Activated effector memory CD4-positive, alpha-beta T cell treated with Interleukin-2 at 50 U/mL for 16 hours (primary cell): ENCODE measurements at places on chromosomes 3 and 15.

DNA sequence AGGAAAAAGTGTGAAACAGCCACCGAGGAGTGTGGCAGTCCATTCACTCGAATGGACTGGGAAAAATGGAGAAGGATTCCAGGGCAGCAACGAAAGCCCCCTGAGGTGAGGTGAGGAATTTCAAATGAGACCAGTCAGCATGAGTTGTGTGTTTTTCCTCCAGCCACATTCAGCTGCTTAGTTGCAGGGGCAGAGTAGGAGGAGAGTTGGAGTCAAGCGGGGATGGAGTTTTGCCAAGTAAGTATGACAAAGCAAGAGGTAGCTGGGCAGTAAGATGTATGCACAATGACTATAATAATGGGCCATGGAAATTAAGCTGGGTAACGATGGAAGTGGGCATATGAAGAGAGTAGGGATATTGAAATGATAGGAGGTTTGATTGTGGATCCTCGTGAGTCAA is 64.4 kb downstream of the CCDC54 start:
- no peak for DNase-seq

- DNase-seq, result no peak
Observed at GRCh38 chr3:152444029-152444641, 175.4 kb downstream of the MBNL1 start.

- no peak for DNase-seq
Observed at GRCh38 chr3:14775011-14775410, 43.8 kb upstream of the FGD5 start.

DNA sequence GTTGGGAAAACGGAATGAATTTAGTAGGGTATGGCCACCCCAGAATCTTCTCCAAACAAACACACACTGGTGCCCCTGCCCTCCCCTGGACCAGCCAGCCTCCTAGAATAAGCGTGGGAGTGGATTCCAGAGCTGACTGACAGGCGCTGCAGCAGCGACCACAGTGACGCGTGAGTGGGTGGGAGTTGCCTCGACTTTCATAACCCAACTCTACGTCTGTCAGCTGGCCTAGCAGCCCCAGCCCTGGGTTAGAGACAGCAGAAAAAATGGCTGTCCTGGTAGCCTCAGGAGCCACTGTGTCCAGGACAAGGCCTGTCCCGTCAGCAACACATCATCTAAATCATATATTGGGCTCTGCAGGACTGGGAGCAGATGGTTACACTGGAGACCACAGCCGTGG is 10.0 kb downstream of the PLA2G4B start:
- DNase-seq, result no peak

DNA sequence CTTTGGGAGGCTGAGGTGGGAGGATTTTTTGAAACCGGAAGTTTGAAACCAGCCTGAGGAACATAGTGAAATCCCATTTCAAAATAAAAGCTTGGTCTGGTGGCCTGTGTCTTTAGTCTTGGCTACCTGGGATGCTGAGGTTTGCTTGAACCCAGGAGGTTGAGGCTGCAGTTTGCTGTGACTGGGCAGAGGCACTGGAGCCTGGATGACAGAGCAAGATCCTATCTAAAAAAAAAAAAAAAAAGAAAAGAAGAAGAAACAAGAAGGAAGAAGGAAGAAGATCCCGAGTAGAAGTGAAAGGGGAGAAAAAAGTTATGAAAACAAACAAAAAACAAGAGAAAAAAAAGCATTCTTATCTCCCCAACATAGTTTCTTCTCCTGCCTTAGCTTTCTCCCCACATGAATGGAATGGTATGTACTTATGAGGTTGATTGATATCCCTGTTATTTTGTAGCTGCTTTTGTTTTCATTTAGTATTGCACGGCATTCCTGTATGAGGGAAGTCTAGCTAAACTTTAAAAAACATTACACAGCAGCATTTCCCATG is 42.4 kb downstream of the TMEM40 start:
- no peak for DNase-seq

DNA sequence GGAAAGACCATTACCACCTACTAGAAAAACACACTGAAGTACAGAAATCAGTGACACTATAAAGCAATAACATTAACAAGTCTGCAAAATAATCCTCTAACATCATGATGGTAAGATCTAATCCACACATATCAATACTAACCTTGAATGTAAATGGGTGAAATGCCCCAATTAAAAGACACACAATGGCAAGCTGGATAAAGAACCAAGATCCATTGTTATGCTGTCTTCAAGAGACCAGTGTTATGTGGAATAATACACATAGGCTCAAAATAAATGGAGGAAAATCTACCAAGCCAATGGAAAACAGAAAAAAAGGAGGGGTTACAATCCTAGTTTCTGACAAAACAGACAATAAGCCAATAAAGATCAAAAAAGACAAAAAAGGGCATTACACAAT is 13.5 kb downstream of the OR5K3 start:
- DNase-seq, result no peak

GRCh38 chr15:56492236-56492635 is 27.3 kb upstream of the MNS1 start:
- DNase-seq, result no peak

- no peak for DNase-seq
Observed at GRCh38 chr3:158140396-158140795, 30.5 kb downstream of the RSRC1 start.

DNA sequence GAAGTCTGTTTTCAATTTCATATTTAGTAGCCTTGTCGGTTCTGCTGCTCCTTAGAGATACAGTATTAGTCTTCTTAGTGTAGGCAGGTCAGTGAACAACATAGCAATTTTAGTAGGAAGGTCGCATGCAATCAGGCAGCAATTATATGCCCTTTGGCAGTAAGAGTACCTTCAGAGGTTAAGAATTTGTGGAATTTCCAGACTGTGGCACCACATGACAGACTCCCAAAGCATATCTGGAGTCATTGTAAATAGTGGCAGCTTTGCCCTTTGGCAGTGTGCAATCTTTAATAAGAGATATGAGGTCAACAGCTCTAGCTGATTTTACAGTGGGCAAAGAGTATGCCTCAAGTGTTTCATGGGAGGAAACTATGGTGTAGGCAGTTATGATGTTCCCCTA is 1532.5 kb upstream of the CADM2 start:
- no peak for DNase-seq

- no peak for DNase-seq
Observed at GRCh38 chr3:72414481-72415016, 433.7 kb downstream of the SHQ1 start.

DNA sequence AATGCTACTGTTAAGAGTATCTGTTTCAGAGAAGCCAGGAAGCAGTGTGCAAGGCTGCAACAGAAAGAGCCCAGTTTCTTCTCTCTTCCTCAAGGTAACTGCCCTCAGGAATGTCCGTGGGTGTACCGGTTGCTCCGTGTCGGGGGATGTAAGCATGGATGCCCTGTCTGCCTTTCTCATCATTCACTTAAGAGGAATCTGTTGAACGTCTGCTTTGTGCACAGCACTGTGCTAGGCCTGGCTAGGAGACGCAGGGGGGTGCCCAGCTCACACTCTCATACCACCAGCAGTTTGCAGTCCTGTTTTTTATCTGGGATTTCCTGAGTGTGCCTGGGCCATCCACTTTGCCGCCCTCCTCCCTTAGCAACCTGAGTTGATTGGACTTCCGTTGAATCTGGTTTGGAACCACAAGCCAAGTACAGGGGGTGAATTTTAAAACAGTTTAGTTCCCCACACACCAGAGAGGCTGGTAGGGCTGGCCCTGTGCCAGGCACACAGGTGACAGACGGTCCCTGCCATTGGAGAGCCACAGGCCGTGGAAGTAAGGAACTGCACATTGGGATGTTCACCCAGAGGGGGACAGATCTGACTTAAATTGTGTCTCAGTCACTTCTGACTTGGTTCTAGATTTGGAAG is 11.2 kb downstream of the BOC start:
- no peak for DNase-seq

GRCh38 chr15:33473005-33473404 is 162.2 kb downstream of the RYR3 start:
- DNase-seq, result no peak

GRCh38 chr3:39086144-39086543 is 21.3 kb downstream of the GORASP1 start:
- no peak for DNase-seq

GRCh38 chr15:51776952-51777569 is 25.7 kb downstream of the TMOD2 start:
- DNase-seq, result peak; percentile 32

GRCh38 chr15:60486742-60487141 is 7.8 kb upstream of the ICE2 start:
- DNase-seq, result no peak

DNA sequence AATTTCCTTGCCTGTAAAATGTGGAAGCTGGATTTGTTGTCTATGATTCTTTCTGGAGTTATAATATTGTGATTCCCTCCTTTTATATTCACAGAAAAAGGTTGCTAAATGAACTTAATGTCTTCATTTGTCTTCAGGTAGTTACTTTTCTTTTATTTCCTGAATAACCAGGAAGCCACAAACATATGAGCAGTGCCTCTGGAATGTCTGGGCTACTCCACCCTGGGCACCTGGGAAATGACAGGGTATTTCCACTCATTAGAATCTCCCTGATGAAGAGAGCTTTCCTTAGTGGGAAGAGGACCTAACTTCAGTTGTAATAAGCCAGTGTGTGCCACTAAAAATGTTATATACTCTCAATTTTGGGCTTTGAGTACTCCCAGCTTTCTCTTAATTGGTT is 3.8 kb upstream of the SLMAP start:
- no peak for DNase-seq

- no peak for DNase-seq
Observed at GRCh38 chr3:150917951-150918350, 12.7 kb upstream of the MINDY4B start.

DNA sequence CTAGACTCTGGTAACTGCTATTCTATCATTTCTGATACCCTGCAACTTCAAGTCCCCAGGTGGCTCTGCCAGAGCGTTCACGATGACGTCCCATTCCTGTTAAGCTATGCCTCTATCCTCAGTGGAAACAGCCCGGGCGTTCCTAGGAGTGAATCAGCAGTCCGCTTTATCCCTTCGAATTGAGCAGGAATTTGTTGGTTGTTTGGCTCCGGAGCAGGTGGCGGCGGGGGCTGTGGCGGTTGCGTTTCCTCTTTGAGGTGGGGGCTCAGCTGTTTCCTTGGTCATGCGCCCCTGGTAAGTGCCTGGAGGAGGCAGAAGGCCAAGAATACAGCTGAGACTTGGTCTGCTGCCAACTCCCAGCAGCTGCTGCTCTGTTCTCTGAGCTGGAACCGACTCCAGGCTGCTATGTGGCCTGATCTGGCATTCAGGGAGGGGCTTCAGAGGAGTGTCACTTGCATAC is 25.2 kb downstream of the ARPP21 start:
- no peak for DNase-seq

GRCh38 chr3:127568586-127568985 is 21.9 kb downstream of the TPRA1 start:
- DNase-seq, result no peak

DNA sequence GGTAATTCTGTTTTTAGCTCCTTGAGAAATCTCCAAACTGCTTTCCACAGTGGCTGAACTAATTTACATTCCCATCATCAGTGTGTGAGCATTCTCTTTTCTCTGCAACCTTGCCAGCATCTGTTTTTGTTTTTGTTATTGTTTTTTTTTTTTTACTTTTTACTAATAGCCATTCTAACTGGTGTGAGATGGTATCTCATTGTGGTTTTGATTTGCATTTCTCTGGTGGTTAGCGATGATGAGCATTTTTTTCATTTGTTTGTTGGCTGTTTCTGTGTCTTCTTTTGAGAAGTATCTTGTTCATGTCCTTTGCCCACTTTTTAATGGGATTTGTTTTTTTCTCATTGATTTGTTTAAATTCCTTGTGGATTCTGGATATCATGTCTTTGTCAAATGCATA is 129.7 kb upstream of the ABHD17C start:
- DNase-seq, result no peak

GRCh38 chr3:109369510-109369909 is 32.2 kb upstream of the DPPA4 start:
- DNase-seq, result no peak

- no peak for DNase-seq
Observed at GRCh38 chr3:16848007-16848406, 36.7 kb upstream of the PLCL2 start.

GRCh38 chr3:108099679-108100428 is 9.0 kb upstream of the CD47 start:
- DNase-seq, result no peak

GRCh38 chr15:63491116-63491827 is 13.1 kb upstream of the USP3 start:
- no peak for DNase-seq

DNA sequence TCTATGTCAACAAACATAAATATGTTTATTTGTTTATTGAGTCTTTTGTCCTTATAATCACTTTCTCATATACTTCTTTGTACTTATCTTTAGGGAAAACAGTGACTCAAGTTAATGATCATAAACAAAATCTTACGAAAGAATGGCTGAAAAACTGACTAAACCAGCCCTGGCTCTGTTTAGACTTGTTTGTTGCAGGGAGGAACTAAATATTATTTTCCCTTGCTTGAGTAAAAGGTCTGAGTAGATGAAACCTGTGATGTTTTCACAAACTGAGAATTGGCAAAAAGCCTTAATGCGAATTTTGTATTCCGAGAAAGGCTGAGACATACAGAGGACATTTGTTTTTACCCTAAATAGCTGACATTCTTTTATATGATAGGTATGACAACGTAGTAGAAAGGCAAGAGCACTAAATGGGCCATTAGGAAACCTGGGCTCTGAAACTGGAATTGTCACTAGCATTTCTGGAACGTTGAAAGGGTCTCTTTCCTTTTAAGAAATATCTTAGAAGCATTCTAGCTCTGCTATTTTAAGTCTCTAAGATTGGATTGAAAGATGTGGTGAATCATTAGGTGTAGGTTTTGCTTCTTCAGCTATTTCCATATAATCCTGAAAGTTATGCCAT is 18.2 kb upstream of the CLDN16 start:
- DNase-seq, result no peak

DNA sequence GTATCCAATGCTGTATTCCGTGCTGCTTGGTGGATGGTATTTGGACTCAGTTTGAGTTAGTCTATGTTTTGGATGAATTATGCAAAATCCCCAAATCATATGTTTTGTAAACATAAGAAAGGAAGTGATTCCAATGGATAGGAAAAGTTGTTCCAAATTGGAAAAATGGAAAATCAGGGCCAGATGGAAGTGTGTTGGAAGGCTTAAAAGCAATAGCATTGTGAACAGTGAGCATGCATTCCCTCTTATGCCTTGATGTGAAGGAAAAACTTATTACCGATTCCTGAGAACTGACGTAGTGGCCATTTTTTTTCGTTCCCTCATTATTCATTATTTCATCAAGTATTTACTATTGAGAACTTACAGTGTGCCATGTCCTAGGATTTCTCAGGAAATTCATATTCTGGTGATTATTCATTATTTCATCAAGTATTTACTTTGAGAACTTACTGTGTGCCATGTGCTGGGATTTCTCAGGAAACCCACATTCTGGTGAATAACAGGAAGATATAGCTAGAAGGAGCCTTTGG is 144.1 kb upstream of the TPRG1 start:
- DNase-seq, result no peak
